ENCODE measurements at places on chromosomes 2 and 18.

- peak; percentile 47 for DNase-seq
Measured at GRCh38 chr2:63842149-63843061, 709 bp downstream of the UGP2 start.

- no peak for DNase-seq
Measured at GRCh38 chr2:42789751-42790150, 2.6 kb downstream of the HAAO start.

- no peak for DNase-seq
Measured at GRCh38 chr18:2880473-2880872, 33.7 kb downstream of the EMILIN2 start.

GRCh38 chr2:206323486-206323885 is 49.0 kb downstream of the ZDBF2 start:
- DNase-seq = no peak

GRCh38 chr18:7470101-7470500 is 97.0 kb upstream of the PTPRM start:
- no peak for DNase-seq

GRCh38 chr2:810397-810796 is 133.2 kb upstream of the TMEM18 start:
- DNase-seq = no peak

GRCh38 chr2:237494066-237494465 is 7.0 kb downstream of the MLPH start:
- DNase-seq = no peak

GRCh38 chr2:147420517-147420916 is 424.3 kb upstream of the ACVR2A start:
- DNase-seq = no peak

DNA sequence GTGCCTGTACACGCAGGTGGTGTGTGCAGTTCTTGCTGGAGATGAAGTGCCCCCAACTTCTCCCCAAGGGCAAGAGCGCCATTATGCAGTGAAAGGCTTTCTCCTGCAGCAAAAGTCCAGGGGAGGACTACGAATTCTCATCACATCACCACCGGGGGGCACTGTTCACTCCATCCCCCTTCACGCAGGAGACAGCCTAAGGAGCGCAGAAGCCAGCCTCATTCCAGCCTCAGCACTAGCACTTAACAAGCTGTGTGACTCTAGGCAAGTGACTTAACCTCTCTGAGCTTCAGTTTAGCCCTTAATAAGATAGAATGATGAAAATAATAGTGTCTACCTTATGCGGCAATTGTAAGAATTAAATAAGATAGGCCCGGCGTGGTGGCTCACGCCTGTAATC is 32.3 kb downstream of the DNMT3A start:
- peak; percentile 75 for DNase-seq

DNA sequence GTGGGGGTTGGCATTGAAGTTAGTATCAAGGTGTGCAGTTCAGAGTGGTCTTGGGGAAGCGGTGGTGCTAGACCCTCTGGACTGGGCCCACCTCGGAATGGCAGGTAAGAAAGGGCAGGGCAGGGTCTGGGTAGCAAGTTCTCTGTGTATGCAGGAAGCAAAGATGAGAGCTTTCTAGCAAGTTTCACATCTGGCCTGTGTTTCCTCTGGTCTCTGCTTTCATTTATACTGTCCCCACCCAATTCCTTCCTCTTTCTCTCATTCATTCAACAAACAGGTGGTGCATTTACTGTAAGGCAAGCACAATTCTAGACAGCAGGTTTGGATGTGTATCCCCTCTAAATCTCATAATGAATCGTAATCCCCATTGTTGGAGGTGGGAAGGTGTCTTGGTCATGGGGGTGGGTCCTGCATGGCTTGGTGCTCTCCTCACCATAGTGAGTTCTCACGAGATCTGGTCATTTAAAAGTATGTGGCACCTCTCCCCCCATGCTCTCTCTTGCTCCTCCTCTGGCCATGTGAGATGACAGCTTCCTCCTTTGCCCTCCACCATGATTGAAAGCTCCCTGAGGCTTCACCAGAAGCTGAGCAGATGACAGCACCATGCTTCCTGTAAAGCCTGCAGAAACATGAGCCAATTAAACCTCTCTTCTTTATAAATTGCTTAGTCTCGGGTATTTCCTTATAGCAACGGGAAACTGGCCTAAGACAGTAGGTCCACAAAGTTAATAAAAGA is 51.8 kb downstream of the PKDCC start:
- DNase-seq = no peak

- DNase-seq = peak; percentile 73
Measured at GRCh38 chr2:131104487-131105155, 515 bp upstream of the PLEKHB2 start.

DNA sequence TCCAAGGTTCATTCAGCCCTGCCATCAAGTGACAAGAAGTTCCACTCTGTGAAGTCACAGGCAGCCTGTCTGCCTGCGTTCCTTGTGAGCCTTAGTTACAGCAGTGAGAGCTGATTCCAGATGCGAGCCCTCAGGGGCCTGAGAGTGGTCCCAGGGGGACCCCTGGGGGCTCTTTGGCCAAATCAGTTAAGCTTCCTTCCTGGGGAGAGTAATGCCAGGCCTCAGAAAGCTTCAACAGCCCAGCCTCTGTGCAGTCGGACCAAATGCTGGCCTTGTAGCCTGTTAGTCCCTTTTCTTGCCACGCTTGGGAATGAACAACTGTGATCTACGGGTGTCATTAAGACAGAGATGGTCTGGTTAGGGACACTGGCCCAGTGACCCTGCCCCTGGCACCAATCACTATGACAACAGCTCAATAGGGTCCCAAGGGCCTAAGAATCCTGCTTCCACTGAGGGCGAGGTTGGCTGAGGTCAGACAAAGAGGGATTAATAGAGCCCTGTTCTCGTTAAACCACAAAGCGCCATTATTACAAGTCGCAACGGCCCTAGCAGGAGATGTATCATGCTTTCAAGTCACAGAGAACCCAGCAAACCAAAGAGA is 50.9 kb downstream of the HS1BP3 start:
- DNase-seq = no peak

- DNase-seq = no peak
Measured at GRCh38 chr2:17226941-17227490, 291.2 kb downstream of the RAD51AP2 start.

- DNase-seq = no peak
Measured at GRCh38 chr2:28490558-28490957, 5.3 kb upstream of the PLB1 start.

GRCh38 chr2:220227266-220227920 is 600.0 kb downstream of the SLC4A3 start:
- peak; percentile 17 for DNase-seq

GRCh38 chr18:37491526-37491925 is 74.1 kb downstream of the CELF4 start:
- DNase-seq = no peak

GRCh38 chr2:146652311-146652710 is 1192.5 kb upstream of the ACVR2A start:
- DNase-seq = no peak

DNA sequence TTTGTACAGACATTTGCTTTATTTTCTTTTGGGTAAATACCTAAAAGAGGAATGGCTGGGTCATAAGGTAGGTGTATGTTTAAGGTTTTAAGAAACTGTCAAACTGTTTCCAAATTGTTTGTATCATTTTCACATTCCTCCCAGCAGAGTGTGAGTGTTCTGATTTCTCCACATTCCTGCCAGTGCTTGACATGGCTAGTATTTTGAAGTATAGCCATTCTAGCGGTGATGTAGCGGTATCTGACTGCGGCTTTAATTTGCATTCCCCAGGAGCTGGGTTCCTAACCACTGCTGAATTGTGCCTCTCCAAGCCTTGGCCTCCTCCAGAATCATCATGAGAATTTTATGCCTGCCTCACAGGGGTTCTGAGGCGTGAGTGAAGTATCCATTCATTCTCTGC is 61.8 kb upstream of the ARL4C start:
- DNase-seq = no peak

- DNase-seq = peak; percentile 83
Measured at GRCh38 chr2:24456599-24457556, 34.2 kb upstream of the NCOA1 start.

GRCh38 chr2:106530866-106531265 is 43.7 kb downstream of the CD8B2 start:
- DNase-seq = no peak

DNA sequence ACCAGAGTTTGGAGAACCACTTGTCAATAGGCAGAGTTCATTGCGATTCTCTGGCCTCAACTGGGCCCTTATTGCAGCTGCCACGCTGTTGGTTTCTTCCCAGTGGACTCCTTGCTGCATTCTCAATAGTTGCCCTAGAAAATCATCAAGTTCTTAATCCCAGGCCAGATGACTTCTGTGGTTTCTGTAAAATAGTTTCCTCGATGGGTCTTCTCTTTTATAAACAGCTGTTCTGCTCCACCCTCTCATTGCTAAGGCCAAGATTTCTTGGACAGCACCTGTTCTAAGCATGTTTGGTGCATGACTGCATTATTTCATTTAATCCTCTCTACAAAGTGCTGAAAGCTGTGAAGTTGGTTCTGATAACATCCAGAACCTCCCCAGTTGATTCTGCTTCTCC is 131.0 kb downstream of the BCL2L11 start:
- no peak for DNase-seq

GRCh38 chr18:853471-853870 is 41.4 kb upstream of the YES1 start:
- no peak for DNase-seq

DNA sequence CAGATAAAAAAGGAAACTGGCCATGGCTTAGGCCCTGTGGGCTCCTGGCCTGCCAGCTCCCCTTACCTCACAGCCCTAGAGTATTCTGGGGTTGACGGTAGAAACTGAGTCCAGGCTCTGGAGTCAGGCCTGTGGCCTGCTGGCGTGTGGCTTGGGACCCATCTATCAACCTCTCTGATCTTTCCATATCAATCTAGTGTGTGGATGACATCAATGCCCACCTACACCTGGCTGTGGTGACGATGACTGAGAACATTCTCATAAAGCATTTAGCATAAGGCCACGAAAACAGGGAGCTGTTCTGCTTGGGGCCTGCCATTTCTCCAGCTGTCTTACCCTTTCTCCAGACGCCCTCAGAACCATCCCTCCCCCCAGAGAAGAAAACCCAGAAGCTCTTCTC is 17.9 kb downstream of the PCARE start:
- no peak for DNase-seq

DNA sequence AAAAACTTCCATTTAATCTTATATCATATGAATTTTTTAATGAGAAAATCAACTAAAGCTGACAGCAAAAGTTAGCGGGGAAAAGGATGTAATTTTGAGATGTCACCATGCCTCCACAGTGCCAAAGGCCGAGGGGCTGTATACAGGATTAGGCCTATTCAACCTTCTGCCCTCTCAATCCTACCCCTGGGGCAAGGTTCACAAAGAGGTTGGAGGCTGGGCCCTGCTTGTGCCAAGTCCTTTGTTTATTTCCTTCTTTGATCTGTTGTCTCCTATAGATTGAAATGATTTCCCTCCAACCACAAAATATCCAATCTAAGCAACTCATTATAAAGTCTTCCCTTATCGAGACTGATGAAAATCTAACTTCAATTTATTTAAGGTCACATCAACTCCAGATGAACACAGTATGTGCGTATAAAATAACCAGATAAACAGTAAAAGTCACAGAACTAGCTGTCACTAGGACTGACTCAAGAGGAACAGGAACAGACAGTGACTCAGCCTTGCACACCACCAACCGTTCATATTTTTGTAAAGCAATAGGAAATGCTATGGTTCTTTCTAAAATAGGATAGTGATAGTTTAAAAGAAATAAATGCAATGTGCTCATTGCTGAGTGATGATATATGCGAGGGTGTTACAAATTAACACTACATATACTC is 95.8 kb downstream of the SLC25A12 start:
- peak; percentile 27 for DNase-seq

GRCh38 chr2:128090945-128091725 is at the start of gene UGGT1:
TSS of gene UGGT1 (plus strand) at chr2:128091200. CDS start at chr2:128091358, 158 bp downstream.
- DNase-seq = peak; percentile 96

DNA sequence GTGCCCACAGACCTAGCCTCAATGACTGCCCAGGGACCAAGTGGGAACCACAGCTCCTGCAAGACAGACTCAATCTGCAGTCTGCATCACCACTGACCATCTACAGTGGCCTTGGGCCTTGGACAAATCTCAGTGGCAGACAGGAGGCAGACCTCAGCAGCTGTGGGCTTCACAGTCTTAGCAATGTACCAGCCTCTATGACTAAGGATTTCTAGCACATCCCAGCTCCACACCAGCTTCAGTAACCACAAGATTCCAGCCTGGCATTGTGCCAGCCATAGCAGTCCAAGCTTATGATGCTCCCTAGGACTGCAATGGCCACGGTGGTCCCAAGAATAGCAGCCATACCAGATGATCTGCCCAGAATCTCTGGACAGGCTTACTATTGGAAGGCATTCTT is 19.6 kb upstream of the WDR75 start:
- DNase-seq = peak; percentile 39

DNA sequence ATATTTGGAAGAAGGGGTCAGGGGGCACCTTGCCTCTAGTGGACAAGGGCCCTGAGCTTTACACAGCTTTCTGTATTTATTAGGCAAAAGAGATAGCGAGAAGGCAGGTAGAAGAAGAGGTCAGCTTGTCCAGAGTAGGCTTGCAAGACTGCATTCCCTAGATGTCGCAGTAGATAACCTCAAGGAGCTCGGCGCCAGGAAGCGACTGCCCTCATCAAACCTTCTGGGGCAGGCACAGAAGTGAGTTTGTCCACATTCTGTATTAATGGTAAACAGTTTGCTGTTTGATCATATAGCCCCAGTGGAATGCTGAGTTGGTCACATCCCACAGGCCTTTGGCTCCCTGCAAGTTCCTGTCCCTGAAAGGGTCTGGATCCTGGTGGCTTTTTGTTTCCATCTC is 7.0 kb downstream of the CHCHD5 start:
- no peak for DNase-seq

DNA sequence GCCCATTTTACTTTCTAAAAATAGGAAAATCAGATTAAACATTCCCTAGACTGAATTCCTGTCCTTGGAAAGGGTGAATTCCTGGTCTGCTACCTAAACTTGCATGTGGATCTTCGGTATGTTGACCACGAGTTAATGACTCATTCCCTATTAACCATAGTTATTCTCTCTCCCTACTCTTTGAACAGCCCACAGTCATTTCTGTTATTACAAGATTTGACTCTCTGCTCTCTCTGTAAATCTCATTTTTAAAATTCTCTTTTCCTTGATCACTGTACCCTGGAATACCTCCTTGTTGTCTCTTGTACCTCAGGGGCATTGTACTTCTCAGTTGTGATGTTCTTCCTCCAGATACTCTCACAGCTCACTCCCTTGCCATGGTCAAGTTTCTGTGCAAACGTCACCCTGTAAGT is 92.0 kb upstream of the GULP1 start:
- DNase-seq = peak; percentile 80

GRCh38 chr2:223643309-223643708 is 41.1 kb upstream of the SCG2 start:
- DNase-seq = no peak

DNA sequence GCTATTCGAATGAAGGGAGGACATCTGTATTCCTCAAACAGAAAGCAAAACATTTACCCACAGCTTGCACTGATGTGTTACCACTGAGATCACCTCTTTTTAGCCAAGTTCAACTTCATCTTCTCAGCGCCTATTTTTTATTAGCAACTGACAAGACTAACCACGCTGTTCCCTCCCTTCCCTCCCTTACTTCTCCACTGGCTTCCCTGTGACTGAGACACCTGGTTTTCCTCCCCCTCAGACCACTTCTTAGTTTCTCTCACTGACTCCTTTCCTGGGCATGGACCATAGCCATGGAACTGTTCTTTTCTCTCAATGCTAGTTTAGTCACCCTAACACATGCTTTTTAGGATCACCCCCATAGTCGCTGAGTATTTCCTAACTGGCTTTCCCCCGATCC is 3.3 kb downstream of the L3MBTL4 start:
- DNase-seq = no peak

- no peak for DNase-seq
Measured at GRCh38 chr2:9650119-9650821, 19.5 kb upstream of the YWHAQ start.

- no peak for DNase-seq
Measured at GRCh38 chr2:240252191-240252871, 111.9 kb upstream of the OTOS start.
